Dorsolateral prefrontal cortex (tissue), 122 donors: ENCODE measurements at places on chromosomes 1 and 21. TPM values are rescaled to one million over a fixed set of nuclear protein-coding genes. Genes with fewer than 3 reads are reported as not detected.

DNA sequence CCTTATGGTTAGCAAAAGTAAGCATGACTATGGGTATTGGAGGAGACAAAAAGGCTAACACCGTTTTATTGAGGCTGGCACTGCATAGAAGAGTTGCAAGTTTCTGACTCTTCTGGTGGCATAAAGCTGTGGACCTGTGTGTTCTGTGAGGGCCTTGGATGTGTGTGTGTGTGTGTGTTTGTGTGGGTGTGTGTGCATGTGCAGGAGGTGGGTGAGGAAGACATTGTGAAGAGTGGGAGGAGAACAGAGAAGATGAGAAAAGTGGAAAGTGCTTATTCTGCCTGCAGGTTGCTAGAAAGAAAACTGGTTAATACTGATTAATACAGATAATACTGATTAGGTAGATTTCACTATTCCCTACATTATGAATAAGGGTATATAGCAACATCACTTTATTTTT lies 12.6 kb downstream of the SLC22A15 start:
- no peak for DNase-seq

- DNase-seq = no peak
Observed at GRCh38 chr1:113783254-113784103, 24.2 kb upstream of the PHTF1 start.

- no peak for DNase-seq
Observed at GRCh38 chr21:29245104-29245643, 53.5 kb upstream of the BACH1 start.

DNA sequence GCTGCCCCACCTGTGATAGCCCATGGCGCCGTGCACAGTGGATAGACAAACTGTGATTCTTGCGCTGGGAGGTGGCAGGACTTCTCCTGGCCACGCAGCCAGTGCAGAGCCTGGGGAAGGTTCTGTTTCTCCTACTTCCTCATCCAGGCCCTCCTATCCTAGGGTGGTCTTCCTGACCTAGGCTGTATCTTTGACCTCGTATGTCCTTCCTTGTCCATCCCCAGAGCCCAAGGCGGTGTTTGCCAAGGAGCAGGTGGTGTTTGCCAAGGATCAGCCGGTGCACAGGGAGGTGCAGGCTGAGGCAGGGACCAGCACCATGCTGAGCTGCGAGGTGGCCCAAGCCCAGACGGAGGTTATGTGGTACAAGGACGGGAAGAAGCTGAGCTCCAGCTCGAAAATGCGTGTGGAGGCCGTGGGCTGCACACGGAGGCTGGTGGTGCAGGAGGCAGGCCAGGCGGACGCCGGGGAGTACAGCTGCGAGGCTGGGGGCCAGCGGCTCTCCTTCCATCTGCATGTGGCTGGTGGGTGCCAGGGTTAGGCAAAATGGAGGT lies 63.9 kb downstream of the OBSCN start:
- no peak for DNase-seq

GRCh38 chr1:211484755-211485479 lies 7.0 kb downstream of the RD3 start:
- no peak for DNase-seq

DNA sequence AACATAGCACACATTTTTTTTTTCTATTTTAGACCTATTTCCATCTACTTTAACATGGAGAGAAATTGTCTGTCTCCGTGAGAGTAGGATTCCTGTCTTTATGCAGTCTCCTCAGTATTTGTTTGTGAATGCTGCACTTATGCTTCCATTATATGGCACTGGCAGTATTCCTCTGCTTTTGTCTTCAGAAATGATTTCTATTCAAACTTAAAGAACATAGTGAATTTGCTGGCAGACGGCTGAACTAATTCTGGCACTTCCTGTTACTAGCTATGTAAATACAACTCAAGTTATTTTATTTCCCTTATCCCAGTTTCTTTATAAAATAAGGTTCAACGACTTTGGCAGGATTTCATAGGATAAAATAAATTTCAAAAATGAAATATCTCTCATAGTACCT lies 45.3 kb downstream of the KCTD3 start:
- DNase-seq = no peak

GRCh38 chr1:52665006-52665941 lies 32.3 kb downstream of the SHISAL2A start:
- DNase-seq = no peak

The OXCT2 gene
- 8.3 TPM for total RNA-seq

The SV2A gene
- total RNA-seq = 256 TPM

The OR2L8 gene
- 5.7 TPM for total RNA-seq

The FCRLA gene
- not detected for total RNA-seq

The NUAK2 gene
- 1.7 TPM for total RNA-seq

The TCHHL1 gene
- not detected for total RNA-seq
